Lung microvascular endothelial cell (primary cell): ENCODE measurements at places on chromosomes 5 and 9.

GRCh38 chr5:126538579-126538978 lies 56.4 kb downstream of the ALDH7A1 start:
- no peak for DNase-seq

- no peak for DNase-seq
Observed at GRCh38 chr5:139611703-139612584, 36.2 kb upstream of the CXXC5 start.

DNA sequence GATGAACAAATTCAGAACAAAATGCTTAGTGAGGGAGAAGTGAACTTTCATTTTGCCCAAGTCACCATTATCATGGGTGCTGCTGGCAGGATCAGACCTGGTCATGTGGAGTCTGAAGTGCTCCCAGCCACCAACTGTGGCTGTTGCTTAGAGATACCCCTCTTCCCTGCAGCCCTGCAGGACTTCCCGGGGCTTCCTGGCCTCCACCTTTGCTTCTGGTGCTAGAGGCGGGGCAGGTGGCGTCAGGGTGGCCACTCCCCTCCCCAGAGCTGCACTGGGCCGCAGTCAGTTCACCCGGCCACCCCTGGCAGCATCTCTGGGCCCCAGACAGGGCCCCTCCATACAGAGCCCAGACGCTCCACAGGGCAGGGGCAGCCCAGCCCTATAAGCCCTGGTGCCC lies 30.0 kb upstream of the SLC12A7 start:
- DNase-seq = no peak

- DNase-seq = peak; percentile 43
Observed at GRCh38 chr9:134670042-134670525, 28.5 kb downstream of the COL5A1 start.

- peak; percentile 24 for DNase-seq
Observed at GRCh38 chr9:94085062-94085639, 887 bp downstream of the PTPDC1 start.

- DNase-seq = no peak
Observed at GRCh38 chr9:84300271-84300670, 40.3 kb downstream of the SLC28A3 start.

DNA sequence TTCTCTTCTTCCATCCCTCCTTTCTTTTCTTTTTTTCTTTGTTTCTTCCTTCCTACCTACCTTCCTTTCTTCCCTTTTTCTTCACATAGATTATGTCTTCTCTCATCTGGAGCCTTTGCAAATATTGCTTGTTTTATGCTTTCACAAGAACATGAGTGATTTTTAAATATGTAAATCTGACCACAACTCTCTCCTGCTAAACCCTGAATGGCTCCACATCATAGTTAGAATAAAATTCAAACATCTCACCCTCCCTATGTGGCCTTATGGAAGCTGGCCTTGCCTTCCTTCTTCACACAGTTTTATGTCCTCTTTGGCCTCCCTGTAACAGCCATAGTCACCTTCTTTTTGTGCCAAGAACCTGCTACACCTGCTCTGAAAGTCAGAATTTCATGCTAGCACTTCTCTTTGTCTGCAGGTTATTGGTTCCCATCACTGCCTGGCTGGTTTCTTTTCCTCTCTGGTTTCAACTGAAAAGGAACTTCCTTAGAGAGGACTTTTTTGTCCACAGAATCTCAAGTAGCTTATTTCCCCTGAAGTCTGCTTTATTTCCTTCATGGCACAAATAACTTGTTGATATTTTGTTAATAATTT lies 114.3 kb upstream of the TNC start:
- DNase-seq = no peak

- no peak for DNase-seq
Observed at GRCh38 chr9:120900824-120901223, 23.8 kb upstream of the PHF19 start.

- no peak for DNase-seq
Observed at GRCh38 chr5:28707706-28708105, 1669.3 kb upstream of the CDH9 start.

DNA sequence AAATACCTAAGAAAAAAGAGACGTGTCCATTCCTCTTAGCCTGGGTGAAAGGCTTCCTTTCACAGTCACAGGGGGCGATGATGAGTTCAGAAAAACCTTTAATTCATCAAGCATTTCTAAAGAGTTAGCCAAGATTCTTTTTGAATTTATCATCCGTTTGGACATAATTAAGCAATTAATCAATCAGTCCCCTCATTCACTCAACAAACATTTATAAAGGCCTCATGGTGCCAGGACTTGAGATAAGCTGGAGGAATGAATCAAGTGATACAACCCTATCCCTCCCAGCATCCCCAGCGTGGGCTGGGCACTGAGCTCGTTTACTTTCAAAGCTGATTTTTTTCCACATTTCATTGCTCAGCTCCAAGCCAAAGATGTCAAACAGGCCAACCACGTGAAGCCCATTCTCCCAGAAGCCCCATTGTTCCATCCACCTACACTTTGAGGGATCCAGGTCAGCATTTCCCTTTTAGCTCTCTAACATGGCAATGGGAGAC lies 140.5 kb downstream of the SLIT3 start:
- DNase-seq = no peak

- peak; percentile 51 for DNase-seq
Observed at GRCh38 chr9:137691646-137692351, 73.0 kb downstream of the EHMT1 start.

GRCh38 chr5:113574417-113574816 lies 60.9 kb downstream of the YTHDC2 start:
- peak; percentile 67 for DNase-seq

DNA sequence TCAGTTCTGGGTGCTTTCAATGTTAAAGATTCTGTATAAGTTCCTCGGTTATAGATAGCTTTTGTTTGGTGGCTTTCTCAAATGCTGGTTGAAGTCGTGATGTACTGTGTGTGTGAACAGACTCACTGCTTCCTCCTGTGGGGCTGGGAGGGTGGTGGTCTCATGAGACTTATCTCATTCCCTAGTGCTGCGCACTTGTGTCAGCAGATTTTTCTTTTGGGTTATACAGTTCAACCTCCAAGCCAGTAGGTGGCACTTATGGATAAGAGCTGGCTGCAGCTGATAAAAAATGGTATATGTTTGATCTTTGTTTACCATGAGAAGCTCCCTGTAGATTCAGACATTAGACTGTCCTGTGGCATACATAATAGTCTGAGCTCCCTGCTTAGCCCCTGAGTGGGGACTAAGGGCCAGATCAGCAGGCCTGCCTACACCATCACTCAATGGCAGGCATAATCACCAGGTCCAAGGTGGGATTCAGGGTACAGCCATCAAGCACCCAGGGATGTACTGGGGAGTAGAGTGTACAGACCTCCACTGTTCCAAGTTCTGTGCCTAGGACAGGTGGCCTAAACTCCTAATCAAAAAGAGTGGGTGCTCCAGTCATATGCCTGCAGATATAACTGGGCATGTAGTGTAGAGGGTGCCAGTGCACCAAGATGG lies 174.2 kb downstream of the OXCT1 start:
- no peak for DNase-seq

GRCh38 chr5:179060116-179061008 lies at the start of gene ZNF354C:
Gene ZNF354C, plus strand, starts transcription at chr5:179060373. Its CDS starts 1,696 bp downstream, at chr5:179062069.
- DNase-seq = peak; percentile 91

- DNase-seq = no peak
Observed at GRCh38 chr5:143249851-143250250, 153.6 kb downstream of the NR3C1 start.

DNA sequence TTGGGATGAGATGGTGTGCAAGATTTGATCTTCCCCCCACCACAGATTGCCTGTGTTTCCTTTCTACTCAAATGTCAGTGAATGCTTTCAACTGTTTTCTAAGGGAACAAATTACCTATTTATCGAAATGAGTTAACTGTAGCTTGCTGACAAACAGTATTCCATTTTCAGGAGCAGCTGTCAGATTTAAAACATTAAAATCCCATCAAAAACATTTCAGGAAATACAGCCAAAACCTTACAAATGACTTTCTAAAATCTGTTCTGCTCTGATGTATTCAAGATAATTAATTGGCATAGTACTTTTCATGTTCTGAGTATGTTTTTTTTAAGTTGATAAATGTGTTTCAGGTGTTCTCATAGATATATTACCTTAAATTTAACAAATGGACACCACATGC lies 158.0 kb upstream of the DMRTA1 start:
- DNase-seq = no peak

GRCh38 chr9:133116346-133117231 lies 4.5 kb downstream of the RALGDS start:
- no peak for DNase-seq

DNA sequence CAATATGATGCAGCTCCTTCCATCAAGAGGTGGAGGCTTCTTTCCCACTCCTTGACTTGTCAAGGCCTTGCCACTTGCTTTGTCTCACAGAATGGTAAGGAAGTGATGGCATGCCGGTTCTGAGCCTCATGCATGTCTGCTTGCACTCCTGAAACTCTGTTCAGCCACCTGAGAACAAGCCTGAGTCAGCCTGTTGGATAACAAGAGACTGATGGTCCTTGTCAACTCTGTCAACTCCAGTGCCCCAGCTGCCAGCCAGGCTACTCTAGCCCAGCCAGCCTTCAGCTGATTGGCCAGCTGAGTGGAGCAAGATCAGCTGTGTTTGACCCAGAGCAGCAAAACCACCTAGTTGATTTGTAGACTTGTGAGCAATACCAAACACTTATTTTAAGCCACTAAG lies 4.4 kb upstream of the TENT4A start:
- DNase-seq = no peak

DNA sequence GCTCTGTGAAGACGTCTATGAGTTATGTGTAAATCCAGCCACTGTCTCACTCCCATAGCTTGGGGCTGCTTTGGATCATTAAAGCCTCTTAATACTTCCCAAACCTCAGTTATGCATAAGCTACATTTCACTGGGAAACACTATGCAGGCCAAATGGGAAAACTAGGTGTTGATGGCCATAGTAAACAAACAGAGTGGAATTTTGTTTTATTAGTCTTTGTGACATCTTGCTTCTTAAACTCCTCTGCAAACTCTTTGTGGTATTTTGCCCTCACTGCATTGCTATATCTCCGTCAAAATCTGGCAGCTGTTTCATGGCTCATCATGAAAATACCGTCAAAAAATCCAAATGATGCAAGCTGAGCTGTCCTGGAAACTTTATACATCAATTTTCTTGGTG lies 167.2 kb upstream of the HMHB1 start:
- no peak for DNase-seq

- no peak for DNase-seq
Observed at GRCh38 chr5:140112685-140113179, 1.2 kb upstream of the PURA start.

- DNase-seq = peak; percentile 7
Observed at GRCh38 chr5:124735169-124735858, 11.1 kb downstream of the ZNF608 start.

DNA sequence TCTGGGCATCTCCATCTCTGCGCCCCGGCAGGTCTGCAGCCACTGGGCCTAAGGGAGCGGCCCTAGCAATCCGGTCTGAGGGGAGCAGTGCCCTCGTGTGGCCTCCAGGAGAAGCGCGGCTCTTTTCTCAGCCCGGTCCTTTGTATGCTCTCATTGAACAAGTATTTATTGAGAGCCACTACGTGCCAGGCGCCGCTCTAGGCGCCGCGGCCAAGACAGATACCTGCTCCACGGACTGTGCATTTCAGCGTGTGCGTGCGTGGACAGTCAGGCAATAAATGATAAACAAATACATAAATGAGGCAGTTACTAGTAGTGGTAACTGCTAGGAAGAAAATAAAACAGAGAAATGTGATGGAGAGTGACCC lies 2.3 kb upstream of the SLC4A9 start:
- peak; percentile 87 for DNase-seq

DNA sequence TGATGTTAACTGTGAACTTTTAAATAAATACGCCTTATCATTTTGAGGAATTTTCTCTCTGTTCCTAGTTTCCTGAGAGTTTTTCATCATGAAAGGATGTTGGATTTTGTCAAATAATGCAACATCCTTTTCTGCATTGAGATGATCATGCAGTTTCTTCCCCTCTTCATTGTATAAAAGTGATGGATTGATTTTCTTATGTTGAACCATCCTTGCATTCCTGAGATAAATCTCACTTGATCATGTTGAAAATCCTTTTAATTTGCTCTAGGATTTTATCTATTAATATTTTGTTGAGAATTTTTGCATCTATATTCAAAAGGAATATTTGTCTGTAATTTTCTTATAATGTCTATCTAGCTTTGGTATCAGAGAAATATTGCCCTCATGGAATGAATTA lies 13.3 kb downstream of the FOXE1 start:
- DNase-seq = no peak

- no peak for DNase-seq
Observed at GRCh38 chr5:26492906-26493459, 545.4 kb downstream of the CDH9 start.

- peak; percentile 48 for DNase-seq
Observed at GRCh38 chr5:172266071-172266675, 17.4 kb downstream of the UBTD2 start.

DNA sequence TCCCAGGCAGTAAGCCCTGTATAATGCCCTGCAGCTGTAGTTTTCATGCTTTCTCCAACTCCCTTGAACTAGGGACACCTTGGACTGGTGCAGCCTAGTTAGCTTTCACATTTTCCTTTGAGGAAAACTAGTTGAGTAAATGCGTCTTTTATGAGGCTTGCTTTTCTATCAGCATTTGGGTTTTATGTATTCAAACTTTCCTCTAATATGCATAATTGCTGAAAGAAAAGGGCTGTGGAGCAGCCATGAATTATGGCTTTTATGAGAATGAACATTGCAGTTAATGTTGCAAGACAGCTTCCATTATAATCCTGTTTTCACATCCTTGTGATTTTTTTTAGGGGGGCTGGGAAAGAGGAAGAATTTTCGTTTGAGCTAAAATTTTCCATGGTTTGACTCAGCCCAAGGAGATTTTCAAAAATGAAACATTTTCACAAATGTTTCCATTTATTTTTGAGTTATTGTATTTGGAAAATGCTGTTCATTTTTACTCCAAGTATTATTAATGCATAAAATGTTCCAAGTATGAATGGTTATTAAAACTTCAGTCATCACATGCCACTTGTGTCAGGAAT lies 57.9 kb upstream of the PPP3R2 start:
- no peak for DNase-seq

DNA sequence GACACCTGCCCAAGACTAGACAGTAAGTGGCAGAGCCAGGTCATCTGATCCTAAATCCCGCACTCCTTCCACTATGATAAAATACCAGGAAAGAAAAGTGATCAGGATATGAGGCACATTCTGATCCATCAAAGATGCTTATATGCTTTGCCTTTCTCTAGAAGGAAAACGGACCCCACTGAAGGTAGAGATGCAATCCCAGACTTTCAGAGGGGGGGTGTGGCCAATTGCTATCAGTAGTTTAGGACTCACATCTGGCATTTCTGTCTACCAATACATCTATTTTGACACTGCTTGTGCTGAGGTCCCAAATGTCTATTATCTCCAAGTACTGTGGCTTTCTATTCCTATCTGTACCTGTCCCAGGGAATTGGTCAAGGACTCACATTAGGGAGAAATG lies 1.7 kb downstream of the TRIM52 start:
- DNase-seq = no peak

DNA sequence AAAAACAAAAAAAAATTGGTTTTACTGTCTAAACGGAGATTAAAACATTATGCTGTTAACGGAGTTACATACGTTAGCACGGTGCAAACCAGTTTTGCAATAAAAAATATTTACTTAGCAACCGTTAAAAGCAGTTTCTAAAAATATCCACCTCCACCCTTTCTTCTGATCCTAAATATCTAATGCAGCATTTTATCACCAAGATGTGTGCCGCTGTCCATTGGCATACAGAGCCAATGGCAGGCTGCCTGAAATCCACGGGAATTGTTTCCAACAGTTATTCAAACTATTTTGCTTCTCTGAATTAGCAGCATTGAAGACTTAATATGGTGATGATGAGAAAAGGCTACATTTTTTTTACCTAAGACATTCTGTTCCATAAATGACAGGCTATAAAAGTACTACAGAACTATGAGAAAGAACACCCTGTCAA lies 61.6 kb downstream of the CSNK1A1 start:
- peak; percentile 37 for DNase-seq

GRCh38 chr9:99411479-99412115 lies 189.5 kb downstream of the SEC61B start:
- DNase-seq = no peak
